ENCODE measurements at places on chromosomes 1 and 21. TPM values are rescaled to one million over a fixed set of nuclear protein-coding genes. Genes with fewer than 3 reads are reported as not detected.

TCHHL1 gene
- not detected for total RNA-seq

OPRD1 gene
- total RNA-seq = not detected

IFI44L gene
- 23.9 TPM for total RNA-seq

ATAD3A gene
- total RNA-seq = 19.5 TPM

- H3K36me3 ChIP-seq = no peaks in the 10 kb centered on the region
- H3K4me3 ChIP-seq = no peak overlapping the region
- H3K27ac ChIP-seq = no peak overlapping the region
Observed at GRCh38 chr1:56963667-56964066, 2.1 kb downstream of the C8B start.

DNA sequence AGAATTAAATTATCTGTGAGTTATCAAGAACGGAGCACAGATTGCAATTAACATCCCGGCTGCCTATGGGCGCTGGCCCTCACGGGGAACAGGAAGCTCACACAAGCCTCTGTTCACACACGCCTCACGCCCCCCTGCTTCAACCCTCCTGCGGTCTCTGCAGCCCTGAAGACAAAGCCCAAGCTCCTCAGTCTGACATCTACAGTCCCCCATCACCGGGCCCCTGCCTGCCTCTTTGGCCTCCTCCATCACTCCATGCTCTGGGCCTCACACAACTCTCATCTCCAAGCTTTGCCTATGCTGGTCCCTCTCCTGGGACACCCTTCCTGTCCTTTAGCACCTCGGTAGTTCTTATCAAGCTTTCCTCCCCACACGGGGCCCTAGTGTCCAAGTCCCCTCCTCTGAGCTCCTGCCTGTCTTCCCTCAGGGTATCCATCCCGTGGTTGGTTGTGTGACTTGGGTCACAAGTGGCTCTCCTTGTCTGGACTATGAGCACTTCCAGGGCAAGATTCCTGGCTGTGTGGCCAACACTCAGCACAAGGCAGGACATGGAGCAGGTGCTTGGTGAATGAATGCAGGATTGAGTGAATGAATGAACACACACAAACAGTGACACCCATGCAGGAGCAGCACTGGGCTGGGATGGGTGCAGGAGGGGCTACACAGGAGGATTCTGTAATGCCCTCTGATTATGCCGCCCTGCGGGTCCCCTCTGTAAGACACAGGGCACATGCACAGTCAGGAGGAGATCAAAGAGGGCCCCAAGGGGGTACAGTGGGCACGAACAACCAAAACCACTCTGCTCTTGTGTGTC lies 116.1 kb downstream of the DMRTB1 start:
- no peaks in the 10 kb centered on the region for H3K27me3 ChIP-seq
- no peak overlapping the region for H3K4me3 ChIP-seq
- no peak overlapping the region for H3K27ac ChIP-seq

DNA sequence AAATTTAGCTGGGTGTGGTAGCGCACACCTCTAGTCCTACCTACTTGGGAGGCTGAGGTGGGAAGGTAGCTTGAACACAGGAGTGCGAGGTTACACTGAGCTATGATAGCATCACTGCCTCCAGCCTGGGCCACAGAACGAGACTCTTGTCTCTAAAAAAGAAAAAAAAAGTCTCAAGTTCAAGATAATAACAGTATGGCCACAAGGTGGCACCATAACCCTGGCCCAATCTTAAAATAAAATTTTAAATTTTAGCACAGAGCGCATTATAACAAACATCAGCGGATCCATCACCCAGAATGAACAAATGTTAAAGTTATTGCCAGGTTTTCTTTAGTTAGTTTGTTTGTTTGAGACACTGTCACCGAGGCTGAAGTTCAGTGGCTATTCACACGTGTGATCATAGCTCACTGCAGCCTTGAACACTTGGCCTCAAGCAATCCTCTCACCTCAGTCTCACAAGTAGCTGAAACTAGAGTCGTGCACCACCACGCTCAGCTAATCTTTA lies 2.9 kb upstream of the HTR6 start:
- H3K4me3 ChIP-seq = no peak overlapping the region
- no peak for DNase-seq
- H3K36me3 ChIP-seq = no peaks in the 10 kb centered on the region
- H3K27me3 ChIP-seq = peaks cover 10% of the 10 kb centered on the region
- peaks cover 33% of the 10 kb centered on the region for H3K4me1 ChIP-seq

DNA sequence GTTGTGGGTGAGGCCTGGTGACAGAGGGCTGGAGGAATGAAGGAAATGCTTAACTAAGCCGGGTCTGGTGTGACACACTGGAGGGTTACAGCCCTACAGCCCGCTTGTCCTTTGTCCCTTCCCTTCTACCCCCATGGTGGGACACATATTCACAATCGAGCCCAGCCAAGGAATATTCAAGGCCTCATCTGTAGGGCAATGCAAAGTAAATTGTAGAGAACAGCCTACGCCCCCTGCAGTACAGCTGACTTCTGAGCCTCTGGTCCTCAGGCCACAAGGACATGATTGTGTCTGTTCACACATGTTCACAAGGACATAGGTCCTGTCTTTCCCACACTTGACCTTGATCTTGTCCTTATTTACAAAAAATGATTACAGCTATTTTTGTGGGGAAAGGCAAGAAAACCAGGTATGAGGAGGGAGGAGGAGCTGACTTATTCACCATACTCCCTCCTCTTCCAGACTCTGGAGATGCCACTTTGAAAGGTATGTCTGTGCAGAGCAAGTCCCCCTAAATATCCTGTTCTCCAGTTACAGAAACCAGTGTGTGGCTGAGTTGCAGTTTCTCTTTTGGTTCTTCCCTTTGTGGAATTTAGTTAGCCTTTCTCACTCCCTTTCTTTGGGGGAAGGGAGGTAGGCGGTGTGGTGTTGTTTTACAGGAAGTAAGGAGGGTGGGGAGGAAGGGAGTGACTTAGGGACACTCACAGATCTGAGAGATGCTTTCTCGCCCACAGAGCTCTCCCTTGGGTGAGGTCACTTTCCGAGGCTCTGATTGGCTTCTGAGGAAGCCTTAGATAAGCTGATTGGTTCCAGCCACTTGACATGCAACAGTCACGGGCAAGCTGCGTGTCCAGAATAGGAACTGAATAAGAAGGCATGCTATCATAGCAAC lies 14.6 kb downstream of the POLR3GL start:
- peak overlapping the region; percentile 93 for H3K27ac ChIP-seq
- DNase-seq = peak; percentile 65
- H3K4me3 ChIP-seq = peak overlapping the region; percentile 45
- peaks cover 69% of the 10 kb centered on the region for H3K4me1 ChIP-seq

DNA sequence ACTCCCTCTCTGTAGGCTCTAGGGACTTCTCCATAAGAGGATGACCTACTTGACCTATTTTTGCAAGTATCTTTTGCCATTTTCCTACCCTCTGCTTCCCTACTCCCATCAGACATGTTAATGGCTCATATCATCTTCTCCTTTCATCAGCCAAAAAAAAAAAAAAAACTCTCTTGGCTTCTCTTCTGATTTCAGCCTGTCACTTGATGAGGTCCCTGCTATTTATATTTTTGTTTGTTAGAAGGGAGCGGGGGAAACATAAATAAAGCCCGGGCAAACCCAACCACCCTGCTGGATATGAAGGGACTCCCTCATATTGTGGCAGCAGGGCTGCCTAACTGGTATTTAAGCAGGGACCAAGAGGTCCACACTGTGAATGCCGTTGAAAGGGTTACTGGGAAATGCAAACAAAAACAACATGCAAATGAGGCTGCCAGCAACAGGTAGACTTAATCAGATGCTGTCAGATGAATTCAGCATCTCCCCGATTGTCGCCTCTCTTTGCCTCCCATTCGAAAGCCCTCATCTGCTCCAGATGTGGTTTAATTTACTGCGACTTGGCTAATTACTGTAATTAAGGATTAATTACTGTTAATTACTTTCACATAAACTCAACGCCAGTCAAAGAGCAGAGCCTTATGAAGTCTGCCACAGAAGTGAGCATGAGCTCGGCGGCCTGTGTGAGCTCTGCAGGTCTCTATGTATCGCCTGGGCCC lies 172.3 kb downstream of the PBX1 start:
- no peaks in the 10 kb centered on the region for H3K27me3 ChIP-seq
- H3K4me3 ChIP-seq = no peak overlapping the region
- DNase-seq = no peak
- no peaks in the 10 kb centered on the region for H3K36me3 ChIP-seq
- no peaks in the 10 kb centered on the region for H3K4me1 ChIP-seq
